ENCODE measurements at places on chromosomes 6 and 20.

- no peak for DNase-seq
Observed at GRCh38 chr20:59004763-59005522, 2.1 kb downstream of the CTSZ start.

DNA sequence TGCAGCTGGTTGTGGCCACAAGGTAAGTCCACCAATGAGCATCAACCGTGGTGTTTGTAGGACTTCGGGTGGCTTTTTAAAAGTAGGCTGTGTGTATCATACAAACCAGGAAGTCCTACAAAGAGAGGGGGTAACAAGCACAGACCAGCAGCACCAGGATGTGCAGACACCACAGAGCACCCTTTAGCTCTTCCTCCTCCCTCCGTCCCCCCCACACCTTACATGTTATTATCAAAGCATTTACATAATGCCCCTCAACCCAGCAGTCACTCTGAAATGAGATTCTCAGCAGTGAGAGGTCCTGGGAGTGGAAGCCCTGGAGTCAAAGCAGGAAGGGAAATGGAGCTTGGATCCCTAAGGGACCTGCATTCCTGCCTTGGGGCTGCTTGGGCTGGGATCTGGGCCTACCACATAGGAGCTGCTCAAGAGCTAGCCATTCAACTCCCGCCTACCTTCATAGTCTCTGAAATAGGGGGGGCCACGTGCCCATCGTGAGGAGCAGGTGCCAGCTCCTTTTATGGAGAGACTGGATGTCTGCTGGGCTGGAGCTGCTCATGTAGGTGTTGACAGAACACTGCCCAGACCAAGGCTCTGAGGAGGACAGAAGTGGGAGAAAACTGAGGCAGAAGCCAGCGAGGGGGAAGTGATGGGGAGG, 90.6 kb downstream of the PSMB1 start:
- DNase-seq, result no peak

GRCh38 chr6:68777956-68778355, 142.9 kb downstream of the ADGRB3 start:
- DNase-seq, result peak; percentile 44

DNA sequence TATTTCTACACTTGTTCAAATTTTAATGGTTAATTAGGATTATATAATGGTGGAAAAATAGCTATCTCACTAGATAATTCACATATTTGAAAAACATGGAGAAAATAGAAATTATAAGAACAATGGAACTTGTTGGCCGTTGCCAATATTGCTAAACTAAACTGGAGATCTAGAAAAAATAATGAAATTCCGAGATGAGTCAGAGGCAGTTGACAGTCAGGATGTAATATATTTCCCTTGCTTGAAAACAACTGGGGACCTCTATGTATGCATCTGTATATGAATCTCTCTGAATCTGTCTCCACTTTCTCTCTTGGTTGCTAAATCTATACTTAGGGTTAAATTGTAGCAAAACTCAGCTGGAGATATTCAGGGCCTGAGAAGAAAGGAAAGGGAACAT, 1108.2 kb upstream of the GJE1 start:
- DNase-seq, result no peak

GRCh38 chr6:46719099-46719498, 16.1 kb downstream of the PLA2G7 start:
- peak; percentile 79 for DNase-seq

- DNase-seq, result no peak
Observed at GRCh38 chr6:46746696-46747095, at the start of gene ANKRD66. TSS of gene ANKRD66 (plus strand) at chr6:46746933. CDS start at chr6:46751949, 5,016 bp downstream.
